ENCODE measurements at places on chromosomes 11 and 22.

- no peak for DNase-seq
Observed at GRCh38 chr11:78424334-78425270, 7.0 kb upstream of the GAB2 start.

- DNase-seq = no peak
Observed at GRCh38 chr11:86519064-86519911, 144.6 kb downstream of the CCDC81 start.

GRCh38 chr11:56545531-56545930 is 2.5 kb upstream of the OR5M11 start:
- DNase-seq = no peak

DNA sequence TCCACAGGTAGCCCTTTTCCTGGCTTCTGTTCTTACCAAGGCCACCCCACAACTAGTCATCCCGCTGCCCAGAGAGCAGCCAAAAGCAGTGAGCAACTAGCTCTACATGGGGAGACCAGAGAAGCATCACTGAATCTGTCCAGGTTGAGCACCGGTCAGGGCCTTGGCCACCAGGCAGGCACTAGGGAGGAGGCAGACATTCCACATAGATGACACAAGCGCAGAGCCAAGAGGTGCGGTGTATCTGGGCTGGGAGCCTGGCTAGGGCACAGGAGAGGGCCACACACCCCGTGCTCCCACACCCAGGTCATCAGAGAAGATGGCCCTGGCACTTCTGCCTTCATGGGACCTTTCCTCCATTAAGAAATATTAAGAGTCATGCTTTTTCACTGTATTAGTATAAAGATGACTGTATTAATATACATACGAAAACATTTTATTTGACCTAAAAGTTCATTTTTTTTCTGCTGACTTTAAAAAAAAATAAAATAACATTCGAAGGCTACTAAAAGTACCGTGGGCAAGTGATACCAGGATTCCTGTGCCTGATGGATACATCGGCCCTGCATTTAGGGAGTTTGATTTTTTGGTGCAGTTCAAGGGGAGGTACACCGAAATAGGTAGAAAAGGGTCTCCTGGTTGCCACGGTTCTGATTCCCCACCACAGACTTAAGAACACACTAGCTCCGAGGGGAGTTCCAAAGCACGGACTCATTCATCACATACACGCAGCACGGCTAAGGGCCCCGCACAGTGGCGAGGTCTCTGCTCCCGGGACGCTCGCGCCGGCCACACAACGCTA is 1.2 kb downstream of the DGCR2 start:
- DNase-seq = no peak

- no peak for DNase-seq
Observed at GRCh38 chr22:17914474-17914873, 109.9 kb downstream of the MICAL3 start.

- no peak for DNase-seq
Observed at GRCh38 chr11:131327421-131327820, 43.0 kb upstream of the NTM start.

DNA sequence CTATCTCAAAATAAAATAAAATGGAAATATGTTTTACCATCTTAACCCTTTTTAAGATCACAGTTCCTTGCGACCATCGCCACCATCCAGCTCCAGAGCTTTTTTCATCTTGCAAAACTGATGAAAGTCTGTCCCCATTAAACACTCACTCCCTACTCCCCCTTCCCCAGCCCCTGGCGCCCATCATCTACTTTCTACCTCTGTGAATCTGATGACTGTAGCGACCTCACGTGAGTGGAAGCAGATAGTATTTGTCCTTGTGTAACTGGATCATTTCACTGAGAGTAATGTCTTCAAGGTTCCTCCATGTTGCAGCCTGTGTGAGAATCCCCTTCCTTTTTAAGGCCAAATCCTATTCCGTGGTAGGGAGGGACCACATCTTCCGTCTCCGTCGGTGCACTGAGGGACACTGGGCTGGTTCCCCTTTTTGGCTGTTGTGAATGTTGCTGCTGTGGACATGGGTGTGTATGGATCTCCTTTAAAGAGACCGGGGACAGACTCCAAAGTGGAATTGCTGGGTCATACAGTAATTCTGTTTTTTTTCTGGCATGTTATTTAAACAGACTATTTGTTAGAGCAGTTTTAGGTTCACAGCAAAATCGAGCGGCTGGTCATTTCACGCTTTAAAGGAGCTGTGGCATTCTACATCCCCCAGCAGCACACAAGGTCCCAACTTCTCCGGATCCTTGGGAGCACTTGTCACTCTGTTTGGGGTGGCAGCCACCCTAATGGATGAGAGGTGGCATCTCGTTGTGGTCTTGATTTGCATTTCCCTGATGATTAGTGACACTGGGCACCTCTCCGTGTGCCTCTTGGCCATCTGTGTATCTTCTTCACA is 120.0 kb downstream of the KCNQ1 start:
- DNase-seq = no peak

DNA sequence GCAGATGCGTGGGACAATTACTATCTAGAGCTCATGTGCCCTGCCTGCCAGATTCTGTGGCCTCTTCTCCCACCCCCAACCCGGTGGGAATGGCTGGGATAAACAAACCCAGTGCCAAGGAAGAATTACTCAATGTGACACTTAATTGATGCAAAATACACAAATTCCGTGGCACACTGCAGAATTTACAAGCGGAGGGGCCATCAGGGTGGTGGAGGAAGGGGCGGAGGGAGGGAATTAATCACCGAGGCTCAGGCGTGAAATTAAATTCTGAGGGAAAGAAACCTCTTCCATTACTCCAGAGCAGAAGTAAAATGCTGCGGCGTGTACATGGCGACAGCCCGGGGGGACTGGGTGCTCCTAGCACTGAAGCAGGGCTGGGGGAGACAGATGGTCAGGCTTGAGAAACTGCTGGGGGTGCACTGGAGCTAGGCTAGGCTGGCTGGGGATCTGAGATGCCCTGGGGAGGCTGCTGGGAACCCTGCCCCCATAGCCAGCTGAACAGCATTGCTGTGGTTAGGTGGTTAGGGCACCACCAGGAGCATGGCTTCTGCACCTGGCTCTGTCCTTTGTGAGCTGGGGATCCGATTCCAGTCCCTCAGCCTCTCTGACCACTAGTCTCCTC is 200.6 kb downstream of the CEP164 start:
- DNase-seq = no peak

- DNase-seq = no peak
Observed at GRCh38 chr11:17821648-17822400, 87.2 kb downstream of the KCNC1 start.

DNA sequence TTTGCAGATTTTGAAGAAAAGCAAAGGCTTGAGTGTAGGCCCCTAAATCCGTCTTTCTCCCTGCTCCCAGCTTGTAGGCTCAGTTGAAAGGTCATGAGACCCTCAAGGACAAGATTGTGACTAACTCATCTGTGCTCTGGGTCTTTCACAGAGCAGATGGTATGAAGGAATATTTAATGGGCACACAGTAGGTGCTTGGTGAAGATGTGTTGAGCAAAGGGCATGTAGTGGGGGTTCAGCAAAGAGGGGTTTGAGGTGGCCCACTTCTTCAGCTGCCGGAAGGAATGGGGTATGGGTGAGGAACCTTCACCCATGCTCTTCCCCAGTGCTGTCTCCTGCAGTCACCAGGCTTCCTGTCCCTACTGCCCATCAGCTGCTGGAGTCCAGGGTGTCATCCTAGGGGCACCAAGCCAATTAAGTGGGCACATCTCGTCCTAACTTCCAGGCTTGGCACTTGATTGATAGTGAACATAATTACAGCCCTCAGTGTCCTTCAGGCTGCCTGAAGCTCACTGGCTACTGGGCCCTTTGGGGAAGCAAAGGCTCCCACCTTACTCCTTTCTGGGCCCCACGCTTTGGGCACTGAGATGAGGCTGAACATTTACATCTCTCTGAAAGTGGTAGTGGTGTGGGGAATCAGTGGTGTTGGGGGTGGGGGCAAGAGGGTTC is 15.0 kb downstream of the DGAT2 start:
- DNase-seq = no peak

DNA sequence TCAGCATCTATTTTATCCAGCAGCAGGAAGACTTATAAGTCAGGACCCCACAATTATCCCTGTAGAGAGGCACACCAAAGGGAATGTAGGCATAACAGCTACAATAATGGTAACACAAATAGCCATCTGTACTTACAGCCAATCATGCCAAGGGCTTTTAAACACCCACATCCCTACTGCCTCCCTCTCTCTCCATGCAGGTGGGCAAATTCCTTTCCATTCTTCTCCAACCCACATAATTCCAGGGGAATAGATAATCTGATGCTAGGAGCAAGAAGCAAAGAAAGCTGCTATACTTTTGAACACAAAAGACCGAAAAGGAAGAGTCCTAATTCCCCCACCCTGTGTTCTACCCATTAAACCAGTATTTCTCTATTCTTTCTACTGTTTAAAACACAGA is 46.7 kb downstream of the RBFOX2 start:
- DNase-seq = no peak

- DNase-seq = no peak
Observed at GRCh38 chr11:62393061-62393611, 25.7 kb upstream of the SCGB1A1 start.

DNA sequence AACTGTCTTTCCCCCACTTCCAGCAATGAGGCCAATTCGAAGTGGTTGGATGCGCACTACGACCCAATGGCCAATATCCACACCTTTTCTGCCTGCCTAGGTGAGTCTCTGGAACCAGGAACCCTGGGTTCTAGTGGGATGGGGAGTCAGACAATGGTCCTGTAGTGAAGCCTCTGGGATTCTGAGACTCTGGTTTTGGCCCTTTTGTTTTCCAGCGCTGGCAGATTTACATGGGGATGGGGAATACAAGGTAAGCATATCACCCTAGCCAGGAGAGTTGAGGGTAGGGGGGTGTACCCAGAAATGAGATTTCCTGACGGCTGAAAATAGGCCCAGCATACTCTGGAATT is 530 bp downstream of the BBS1 start:
- no peak for DNase-seq

DNA sequence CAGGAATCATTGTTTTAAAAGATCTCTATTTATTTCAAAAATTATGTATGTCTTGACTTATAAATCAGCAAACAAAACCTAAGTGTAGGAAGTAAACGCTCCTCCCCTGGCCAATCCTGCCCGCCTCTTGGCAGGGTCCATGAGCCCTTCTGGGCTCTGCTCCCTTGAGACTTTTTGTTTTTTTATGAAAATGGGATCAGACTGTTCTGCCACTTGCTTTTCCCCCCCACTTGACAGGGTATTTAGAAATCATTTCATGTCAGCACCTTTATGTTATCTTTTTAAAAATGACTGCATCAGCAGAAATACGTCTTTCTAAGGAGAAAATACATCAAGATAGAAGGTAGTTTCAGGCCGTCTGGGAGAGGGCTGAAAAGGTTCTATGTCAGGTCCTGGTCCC is 35.6 kb downstream of the FBLN1 start:
- DNase-seq = no peak

DNA sequence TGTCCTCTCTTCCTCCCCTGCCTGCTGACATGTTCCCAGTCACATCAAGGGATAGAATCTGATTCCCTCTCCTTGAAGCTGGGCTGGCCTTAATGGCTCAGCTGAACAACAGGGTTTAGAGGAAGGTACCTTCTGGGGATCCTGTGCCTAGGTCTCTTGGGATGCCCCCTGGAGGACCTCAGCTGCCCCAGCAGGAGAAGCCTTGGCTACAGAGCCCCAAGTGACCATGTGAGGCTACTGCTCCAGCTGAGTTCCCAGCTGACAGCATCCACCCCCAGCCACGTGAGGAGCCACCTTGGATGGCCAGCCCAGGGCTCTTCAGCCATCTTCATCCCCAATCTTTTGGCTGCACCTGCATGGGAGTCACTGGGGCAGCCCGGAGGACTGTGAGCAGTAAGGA is 1499.3 kb downstream of the TBC1D22A start:
- DNase-seq = no peak

DNA sequence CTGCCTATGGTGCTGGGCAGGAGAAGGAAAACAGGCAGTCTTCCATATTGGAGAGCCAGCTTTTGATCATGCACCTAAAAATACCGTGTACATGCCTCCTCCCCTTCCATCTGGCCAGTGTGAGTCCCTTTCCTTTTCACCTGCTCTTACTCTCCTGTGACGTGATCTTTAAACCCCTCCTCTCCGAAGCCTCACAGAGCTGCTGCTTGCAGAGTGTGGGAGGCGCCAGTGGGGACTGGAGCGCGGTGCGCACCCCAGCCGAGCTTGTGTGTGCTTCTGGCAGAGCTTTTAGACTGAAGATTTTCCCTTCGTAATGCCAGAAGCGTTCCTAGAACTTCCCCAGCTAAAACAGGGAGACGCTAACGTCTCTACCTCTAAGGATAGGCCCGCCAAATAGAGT is 29.8 kb downstream of the MUC6 start:
- DNase-seq = no peak

DNA sequence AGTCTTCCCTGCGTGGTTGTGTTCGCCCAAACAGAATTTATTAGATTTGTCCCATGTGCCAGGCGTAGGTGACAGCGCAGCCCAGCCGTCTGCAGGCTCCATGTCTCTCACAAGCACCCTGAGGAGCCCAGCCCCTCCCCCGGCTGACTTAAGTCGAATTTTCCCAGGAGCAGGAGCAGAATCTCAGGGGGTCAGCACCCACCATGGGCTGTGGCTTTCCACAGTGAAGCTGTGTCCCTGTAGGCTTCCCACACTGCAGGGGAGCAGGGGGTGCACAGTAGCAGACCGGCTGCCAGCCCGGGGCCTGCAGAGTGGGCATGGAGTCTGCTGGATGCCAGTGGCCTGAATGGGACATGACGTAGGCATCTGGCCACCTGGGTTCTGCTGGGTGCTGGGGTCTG is 16.0 kb downstream of the PARVG start:
- DNase-seq = no peak

- no peak for DNase-seq
Observed at GRCh38 chr22:38789606-38790005, 4.3 kb downstream of the DNAL4 start.

GRCh38 chr22:49951000-49951677 is 9.4 kb upstream of the PIM3 start:
- no peak for DNase-seq

DNA sequence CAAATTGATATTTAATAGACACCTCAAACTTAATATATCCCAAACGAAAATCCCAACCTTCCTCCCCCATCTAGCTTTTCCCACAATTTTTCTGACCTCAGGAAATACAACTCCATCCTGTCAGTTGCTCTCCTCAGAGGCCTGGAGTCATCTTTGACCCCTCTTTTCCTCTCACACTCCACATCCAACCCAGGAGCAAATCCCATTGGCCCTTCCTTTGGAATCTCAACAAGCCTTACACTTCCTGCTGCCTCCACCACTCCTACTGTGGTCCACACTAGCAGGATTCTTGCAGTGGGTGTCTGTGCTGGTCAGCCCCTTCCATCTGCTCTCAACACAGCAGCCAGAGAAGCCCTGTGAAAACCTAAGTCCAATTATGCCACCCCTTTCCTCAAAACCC is 39.3 kb upstream of the RFPL3 start:
- DNase-seq = no peak

GRCh38 chr11:95904009-95904650 is 19.8 kb downstream of the MTMR2 start:
- DNase-seq = no peak

DNA sequence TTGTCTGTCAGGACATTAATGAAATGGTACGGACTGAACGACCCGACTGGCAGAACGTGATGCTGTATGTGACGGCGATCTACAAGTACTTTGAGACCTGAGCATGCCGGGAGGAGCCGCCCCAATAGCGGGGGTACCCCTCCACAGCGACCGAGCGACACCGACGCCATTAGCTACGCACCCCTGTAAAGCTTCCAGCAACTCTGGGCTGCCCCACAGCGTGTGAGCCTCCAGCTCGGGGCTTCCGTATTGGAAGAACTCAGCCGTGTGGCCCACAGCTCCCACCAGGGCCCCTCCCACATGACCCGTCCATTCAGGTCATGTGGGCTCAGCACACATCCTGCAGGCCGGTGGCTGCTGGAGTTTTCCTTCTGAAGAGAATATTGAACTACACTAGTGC is 12.9 kb upstream of the ADORA2A start:
- DNase-seq = no peak

GRCh38 chr11:78147807-78148206 is 8.4 kb upstream of the ALG8 start:
- DNase-seq = no peak

Measured in NCI-H1092 (cell line).